Right ventricle myocardium superior (tissue), 1 donor: ENCODE measurements at places on chromosomes 16 and 17. TPM values are rescaled to one million over a fixed set of nuclear protein-coding genes. Genes with fewer than 3 reads are reported as not detected.
A peak's percentile ranks its signal among the peaks of the same experiment; 100 is the strongest.

- DNase-seq: no peak
These were observed 84.2 kb downstream of the KCNJ12 start for GRCh38 chr17:21460358-21460757.

DNA sequence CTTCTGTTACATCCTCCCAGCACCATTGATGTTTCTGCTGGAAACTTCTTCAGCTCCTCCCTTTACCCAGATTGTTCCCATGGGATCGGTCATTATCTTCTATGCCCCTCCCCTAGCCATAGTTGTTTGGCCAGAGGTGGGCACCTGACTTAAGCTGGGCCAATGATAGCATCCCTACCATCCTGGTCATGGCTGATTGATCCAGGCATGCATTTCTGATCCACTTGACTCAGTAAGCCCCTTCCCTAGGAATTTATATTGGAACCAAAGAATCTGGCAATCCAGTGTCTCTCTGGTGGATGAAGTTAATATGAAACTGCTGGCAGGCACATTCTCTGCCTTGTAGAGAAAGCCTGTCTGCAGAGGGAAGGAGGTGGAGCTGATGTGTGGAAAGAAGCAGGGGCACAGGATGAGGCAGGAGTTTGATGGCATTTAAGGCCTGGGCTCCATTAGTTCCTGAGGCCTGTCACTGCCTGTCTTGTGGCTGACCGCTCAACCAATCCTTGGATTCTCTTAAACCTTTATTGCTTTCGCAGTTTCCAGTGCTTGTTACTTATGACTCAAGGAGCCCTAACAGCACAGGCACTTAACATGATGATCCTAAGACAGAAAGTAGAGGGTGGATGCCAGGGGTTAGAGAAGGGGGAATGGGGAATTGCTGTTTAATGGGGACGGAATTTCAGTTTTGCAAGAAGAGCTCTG, 152.4 kb downstream of the ABCC12 start:
- DNase-seq: no peak

DNA sequence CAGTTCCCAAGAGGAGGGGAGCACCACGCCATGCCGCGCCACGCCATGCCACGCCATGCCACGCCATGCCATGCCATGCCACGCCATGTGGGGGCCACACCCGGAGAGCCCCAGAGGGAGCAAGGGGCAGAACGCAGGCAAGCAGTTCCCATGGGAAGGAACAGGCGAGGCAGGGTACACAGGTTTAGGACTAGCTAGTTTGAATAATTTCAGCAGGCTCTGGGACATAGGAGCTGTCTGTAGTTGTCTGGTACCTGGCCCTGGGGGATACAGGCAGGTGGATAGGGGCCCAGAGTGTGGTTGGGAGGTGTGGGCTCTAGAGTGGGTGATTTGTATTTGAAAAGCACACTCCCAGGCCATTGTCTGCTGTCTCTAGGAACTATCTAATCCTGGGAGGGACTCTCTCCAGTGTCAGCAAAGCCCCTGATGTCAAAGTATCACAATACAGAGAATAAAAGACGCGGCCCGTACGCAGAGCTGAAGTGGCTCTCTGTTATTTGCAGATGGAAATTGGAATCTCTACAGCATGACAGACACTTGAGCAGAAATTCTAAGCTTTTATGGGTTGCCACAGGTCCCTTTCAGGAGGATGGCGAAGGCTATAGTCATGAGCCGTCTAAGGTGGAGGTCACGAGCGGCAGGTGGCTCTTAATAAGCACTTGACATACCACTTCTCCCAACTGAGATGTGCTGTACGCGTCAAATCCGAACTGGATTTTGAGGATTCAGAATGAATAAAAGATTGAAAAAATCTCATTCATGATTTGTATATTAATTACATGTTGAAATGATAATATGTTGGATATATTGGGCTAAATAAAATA, 220.8 kb upstream of the TNRC6C start:
- DNase-seq: no peak

GRCh38 chr17:40364906-40365305, 369 bp upstream of the GJD3 start:
- DNase-seq: no peak

DNA sequence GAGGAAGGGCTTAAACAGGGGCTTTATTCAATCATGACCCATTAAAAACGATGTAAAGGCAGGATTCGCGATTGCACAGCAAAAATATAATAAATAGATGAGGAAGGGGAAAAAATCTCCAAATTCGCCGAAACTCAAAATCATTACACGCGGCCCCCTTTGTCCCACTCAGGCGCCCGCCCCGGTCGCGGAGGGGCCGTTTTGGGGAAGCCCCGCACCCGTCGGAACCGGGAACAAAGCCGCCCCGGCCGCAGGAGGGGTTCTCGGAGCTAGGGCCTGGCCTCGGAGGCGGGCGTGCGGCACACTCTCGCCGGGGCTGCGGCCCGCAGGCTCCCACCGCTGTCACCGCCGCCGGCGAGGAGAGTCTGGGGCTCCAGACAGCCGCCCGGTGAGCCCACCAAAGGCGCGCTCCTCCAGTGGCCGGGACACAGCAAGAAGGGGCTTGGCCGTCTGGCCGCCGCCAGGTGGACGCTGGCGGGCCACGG, 521 bp downstream of the C16orf87 start:
- peak; percentile 60 for DNase-seq

GRCh38 chr17:49468811-49469385, 26.2 kb upstream of the NGFR start:
- DNase-seq: no peak

NKD1 gene
- total RNA-seq: 0.16 TPM
